ENCODE measurements at places on chromosomes 3 and 15. TPM values are rescaled to one million over a fixed set of nuclear protein-coding genes. Genes with fewer than 3 reads are reported as not detected.
A peak's percentile ranks its signal among the peaks of the same experiment; 100 is the strongest.

GRCh38 chr3:108757404-108757982 is at the start of gene RETNLB:
Gene RETNLB, minus strand, starts transcription at chr3:108757410. Its CDS starts 225 bp downstream, at chr3:108757185.
- DNase-seq: no peak

- no peak for DNase-seq
Measured at GRCh38 chr3:52503788-52504424, 8.8 kb downstream of the STAB1 start.

GRCh38 chr3:108182339-108182738 is 39.9 kb downstream of the IFT57 start:
- DNase-seq: no peak

DNA sequence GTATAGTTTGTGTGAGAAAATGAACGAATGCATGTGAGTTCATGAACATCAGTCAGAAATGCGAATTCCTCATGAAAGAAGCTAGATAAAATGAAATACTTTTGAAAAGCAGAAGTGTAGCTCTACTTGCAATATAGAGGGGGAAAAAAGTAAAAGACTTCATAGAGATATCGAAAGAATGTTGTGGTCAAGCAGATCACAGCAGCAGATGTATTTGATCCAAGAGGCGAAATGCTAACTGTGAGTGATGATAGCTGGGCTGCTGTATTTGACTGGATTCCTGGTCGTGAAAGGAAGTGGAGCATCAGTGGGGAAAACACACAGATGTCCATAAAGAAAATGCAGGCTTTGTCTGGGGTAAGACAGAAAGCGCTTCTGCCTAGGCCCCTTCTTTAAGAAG is 112.4 kb downstream of the ADAMTSL3 start:
- DNase-seq: no peak

- DNase-seq: peak; percentile 66
Measured at GRCh38 chr3:14614189-14614588, 37.4 kb upstream of the CCDC174 start.

DNA sequence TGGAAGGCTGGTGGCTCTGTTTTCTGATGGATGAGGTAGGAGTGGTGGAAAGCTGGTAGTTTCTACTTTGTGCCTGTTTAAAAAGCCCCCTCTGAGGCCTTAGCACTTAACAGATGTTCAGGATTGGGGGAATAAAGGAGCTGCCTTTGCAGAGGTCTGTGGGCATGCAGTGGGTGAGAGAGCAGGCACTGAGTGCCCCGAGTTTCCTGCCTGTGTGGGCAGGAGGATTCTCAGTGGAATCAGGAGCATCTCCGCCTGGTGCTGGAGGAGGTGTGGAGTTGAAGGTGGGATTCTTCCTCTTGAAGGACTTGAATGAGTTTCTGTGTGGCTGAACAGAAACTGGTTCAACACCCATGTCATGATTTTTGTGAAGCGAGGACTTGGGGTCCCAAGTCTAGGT is 74.3 kb downstream of the IGF1R start:
- DNase-seq: no peak

- peak; percentile 79 for DNase-seq
Measured at GRCh38 chr15:40238532-40239403, at the start of gene PAK6. Gene PAK6, plus strand, starts transcription at chr15:40239063. Its CDS starts 25,723 bp downstream, at chr15:40264786.

DNA sequence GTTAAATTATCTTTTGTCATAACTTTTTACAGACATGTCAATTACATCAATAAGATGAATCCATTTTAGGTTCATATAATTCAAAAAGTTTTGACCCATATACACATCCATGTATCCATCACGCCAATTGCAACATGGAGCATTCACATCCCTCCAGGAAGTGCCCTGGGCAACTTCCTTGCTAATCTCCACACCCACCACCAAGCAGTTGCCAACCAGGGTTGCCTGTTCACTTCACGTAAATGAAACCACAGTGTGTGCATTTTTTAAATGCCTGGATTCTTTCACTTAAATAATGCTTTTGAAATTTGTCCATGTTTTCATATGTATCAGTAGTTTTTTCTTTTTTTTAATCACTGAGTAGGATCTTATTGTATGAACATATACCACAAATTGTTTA is 40.7 kb upstream of the LYZL4 start:
- no peak for DNase-seq

GRCh38 chr3:142690613-142691012 is 33.2 kb upstream of the TRPC1 start:
- no peak for DNase-seq

DNA sequence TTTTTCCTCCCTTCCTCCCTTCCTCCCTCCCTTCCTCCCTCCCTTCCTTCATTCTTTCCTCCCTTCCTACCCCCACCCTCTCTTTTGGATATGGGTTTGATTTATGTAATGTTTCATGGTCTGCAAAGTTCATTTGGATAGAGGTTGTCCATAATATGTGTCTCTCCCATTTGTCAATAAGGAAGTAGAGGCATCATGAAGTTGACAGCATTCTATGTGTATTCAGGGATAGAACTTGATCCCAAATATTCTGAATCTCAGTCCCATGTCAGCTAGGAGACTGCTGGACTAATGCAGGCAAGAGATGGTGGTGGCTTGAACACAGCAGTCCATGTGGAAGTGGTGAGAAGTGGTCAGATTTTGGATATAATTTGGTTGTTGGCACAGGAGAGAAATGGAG is 90.7 kb upstream of the SLC6A6 start:
- no peak for DNase-seq

GRCh38 chr3:190059242-190059590 is 61.5 kb downstream of the P3H2 start:
- DNase-seq: no peak

GRCh38 chr15:49238342-49238741 is 68.3 kb downstream of the GALK2 start:
- no peak for DNase-seq

DNA sequence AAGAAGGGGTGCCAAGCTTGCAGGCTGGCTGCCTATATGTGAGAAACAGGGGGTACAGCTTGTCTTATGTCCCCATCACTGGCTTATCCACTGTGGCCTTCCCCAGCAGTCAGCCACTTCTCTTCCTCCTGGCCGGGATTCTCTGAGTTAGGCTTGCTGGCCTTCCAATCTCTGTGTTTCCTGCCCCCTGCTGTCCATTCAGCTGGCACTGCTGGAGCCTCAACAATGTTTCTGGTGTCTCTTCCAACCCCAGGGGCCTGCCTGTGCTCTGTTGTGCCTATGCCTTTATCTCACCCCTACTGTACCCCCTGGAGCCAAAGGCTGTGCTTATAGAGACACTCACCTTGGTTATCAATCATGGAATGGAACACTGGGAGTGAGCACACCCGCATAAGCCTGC is 36.5 kb downstream of the ANAPC13 start:
- DNase-seq: no peak

GRCh38 chr15:68821841-68822381 is 1.2 kb upstream of the ANP32A start:
- no peak for DNase-seq

DNA sequence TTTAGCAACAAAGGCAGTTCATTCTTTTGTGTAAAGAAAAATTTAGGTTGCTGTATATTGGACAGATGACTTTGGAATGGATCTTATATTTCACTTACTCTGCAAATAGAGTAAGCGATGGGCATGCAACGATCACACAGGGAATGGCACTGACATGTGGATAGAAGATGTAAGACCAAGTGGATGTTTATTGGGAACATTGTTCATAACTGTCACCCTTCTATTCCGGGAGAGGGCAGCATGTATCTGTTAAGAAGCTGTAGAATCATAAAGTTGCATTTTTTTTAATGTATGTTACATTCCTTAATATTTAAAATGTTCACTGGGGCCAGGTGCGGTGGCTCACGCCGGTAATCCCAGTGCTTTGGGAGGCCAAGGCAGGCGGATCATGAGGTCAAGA is 41.2 kb downstream of the HPS3 start:
- no peak for DNase-seq

- DNase-seq: no peak
Measured at GRCh38 chr15:60894347-60894746, 334.8 kb downstream of the RORA start.

GRCh38 chr3:17936736-17937480 is 194.5 kb upstream of the TBC1D5 start:
- no peak for DNase-seq

DNA sequence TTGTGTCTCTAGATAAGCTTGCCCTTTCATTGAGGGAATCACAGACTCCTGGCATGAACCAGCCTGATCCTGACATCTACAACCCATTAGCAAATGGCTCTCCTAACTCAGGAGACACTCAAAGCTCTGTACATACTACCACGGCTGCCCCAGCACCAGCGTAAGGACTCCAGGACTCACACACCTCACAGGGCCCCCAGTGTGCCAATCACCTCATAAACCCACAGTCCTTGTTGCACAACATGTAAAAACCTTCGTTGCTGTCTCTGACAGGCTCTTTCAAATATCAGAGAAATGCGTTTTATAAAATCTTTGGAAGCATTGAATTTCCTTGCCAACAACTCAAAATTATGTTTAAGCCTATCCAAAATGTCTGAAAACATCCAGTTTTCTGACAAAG is 7.3 kb downstream of the FYCO1 start:
- DNase-seq: no peak

DNA sequence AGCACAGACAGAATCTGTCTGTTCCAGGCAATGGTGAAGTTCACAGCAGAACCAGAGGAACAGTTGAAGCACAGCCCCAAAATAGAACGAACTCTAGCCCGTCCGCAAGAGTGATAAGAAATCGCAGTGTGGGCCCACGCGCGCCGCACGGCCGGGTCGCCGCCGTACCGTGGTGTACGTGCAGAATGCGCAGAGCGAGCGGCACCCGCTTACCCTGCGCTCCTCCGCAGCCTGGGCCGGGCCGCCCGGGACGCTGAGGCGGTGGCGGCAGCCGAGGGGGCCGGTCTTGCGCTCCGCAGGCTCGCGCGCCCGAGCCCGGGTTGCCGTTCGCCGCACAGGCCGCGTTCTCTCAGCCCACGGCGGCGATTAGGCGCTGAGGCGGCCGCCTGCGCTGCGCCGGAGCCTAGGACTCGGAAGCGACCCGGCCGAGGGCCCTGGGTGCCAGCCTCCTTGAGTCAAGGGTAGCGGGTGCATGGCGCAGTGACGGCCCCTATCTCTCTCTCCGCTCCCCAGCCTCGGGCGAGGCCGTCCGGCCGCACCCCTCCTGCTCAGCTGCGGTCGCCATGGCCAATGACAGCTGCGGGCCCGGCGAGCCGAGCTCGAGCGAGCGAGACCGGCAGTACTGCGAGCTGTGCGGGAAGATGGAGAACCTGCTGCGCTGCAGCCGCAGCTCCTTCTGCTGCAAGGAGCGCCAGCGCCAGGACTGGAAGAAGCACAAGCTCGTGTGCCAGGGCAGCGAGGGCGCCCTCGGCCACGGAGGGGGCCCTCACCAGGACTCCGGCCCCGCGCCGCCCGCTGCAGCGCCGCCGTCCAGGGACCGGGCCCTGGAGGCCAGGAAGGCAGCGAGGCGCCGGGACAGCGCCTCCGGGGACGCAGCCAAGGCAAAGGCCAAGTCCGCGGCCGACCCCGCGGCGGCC is 20.5 kb downstream of the WDR73 start:
- no peak for DNase-seq

DNA sequence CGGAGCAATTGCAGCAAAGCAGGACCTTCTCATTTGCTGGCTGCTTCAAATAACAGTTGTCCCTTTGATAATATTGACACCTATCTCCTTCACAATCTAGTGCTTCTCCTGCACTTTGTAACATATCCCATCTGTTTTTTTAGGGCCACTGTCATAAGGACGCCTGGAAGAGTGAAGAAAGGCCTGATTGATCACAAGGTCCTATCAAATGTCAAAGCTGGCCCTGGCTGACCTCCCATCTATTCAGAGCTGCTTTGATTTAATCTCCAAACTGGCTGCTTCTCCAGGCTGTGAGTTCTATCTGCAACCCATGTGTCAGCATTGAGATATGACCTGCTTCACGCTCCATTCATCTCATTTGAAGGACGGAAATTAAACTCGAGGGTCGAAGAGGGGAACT is 601.2 kb upstream of the KCNMB2 start:
- DNase-seq: no peak

- DNase-seq: no peak
Measured at GRCh38 chr3:138781012-138781470, 53.7 kb downstream of the PIK3CB start.

DNA sequence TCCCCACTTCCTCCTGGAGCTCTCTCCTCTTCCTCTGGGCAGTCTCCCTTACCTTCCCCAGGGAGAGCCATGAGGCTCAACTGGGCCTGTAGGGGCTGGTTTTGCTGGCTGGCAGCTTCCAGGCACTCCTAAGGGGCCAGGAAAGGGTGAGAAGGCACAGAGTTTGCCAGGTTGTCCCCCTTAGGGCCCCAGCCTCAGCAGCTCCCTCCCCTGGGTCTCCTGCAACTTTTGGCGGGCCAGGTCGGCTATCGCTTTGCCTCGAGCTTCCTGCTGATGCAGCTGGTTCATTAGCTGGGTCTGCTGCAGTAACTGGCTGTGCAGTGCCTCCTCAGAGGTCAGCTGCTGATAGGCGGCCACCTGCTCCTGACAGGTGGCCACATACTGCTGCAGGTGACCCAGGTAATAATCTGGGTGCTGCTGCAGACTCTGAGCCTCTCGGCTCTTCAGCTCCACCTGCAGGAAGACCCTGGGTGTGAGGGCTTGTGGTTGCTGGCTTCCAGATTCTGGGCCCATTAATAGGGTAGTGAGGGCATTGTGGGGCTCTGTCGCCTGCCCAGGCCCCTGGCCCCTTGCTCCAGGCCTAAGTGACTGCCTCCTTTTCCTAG is 29.7 kb upstream of the OR4F6 start:
- no peak for DNase-seq

- no peak for DNase-seq
Measured at GRCh38 chr3:160005004-160005403, 16.4 kb downstream of the IL12A start.

DNA sequence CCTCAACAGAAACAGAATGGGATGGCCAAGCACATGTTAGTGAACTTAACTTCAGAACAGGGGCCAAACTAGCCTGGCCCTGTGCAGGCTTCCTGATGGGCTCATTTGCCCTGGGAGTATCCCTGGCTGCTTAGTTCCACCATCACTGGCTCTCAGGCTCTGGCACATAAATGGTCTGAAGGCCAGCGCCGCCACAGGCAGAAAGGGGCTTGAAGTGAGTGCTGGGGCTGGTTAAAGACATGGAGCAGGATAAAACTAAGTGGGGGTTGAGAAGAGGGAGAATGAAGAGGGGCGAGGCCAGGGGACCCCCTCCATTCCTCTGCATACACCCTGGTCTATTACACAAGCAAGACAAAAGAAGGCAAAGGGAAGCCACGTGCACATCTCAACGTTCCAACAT is 12.2 kb downstream of the SLCO2A1 start:
- no peak for DNase-seq

CCDC33 gene
- polyA plus RNA-seq: not detected

RRP9 gene
- polyA plus RNA-seq: 21.8 TPM

LRRC34 gene
- 0.43 TPM for polyA plus RNA-seq

SNX33 gene
- polyA plus RNA-seq: 21.7 TPM

MOBP gene
- polyA plus RNA-seq: not detected

PSTPIP1 gene
- polyA plus RNA-seq: 10.0 TPM

SPATA12 gene
- polyA plus RNA-seq: 0.08 TPM

THRB gene
- polyA plus RNA-seq: 3.2 TPM

DZIP1L gene
- polyA plus RNA-seq: 1.9 TPM

SYNPR gene
- polyA plus RNA-seq: not detected

CCR8 gene
- not detected for polyA plus RNA-seq

JMJD7 gene
- 8.2 TPM for polyA plus RNA-seq

CNTN3 gene
- polyA plus RNA-seq: 0.06 TPM

ARPP19 gene
- 88.0 TPM for polyA plus RNA-seq

FBXO40 gene
- not detected for polyA plus RNA-seq

PDE12 gene
- 15.5 TPM for polyA plus RNA-seq

PLSCR4 gene
- 1.1 TPM for polyA plus RNA-seq

SI gene
- polyA plus RNA-seq: not detected

GOLGA8J gene
- not detected for polyA plus RNA-seq

CLRN1 gene
- not detected for polyA plus RNA-seq

Data from keratinocyte (primary cell).